Muscle of back (tissue), 13 donors: ENCODE measurements at places on chromosomes 13 and 19.

- DNase-seq: no peak
Measured at GRCh38 chr13:78065141-78065540, 146.5 kb upstream of the EDNRB start.

GRCh38 chr19:16920816-16921529 is 32.2 kb downstream of the F2RL3 start:
- no peak for DNase-seq

GRCh38 chr13:50635504-50635903 is 208.0 kb downstream of the DLEU7 start:
- peak; percentile 63 for DNase-seq

DNA sequence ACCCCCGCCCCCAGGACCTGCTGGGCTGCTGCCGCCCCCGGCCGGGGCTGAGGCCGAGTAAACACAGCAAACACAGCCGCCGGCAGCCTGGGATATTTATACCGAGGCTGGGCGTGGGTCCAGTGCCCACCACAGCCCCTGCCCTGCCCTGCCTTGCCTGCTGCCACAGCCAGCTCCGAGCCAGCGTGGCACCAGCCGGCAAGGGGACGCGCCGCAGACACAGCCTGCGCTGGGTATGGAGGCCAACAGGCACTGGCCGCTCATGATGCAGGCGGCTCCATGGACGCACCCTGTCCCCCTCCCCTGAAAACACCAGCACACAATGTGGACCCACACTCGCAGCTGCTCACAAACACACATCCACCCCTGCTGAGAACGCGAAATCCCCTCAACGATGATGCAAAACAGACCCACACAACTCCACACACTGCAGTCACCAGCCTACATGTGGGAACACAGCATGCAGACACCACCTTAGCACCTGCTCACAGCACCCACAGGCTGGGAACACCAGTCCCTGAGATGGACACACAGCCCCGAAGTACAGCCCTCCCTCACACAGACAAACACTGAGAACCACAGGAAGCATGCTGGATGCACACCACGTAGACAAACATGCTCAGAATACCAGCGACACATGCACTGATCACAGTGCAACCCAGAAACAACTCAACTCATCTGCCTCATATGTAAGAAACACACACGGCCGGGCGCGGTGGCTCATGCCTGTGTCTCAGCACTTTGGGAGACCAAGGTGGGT is 16.2 kb downstream of the CCDC97 start:
- DNase-seq: no peak

DNA sequence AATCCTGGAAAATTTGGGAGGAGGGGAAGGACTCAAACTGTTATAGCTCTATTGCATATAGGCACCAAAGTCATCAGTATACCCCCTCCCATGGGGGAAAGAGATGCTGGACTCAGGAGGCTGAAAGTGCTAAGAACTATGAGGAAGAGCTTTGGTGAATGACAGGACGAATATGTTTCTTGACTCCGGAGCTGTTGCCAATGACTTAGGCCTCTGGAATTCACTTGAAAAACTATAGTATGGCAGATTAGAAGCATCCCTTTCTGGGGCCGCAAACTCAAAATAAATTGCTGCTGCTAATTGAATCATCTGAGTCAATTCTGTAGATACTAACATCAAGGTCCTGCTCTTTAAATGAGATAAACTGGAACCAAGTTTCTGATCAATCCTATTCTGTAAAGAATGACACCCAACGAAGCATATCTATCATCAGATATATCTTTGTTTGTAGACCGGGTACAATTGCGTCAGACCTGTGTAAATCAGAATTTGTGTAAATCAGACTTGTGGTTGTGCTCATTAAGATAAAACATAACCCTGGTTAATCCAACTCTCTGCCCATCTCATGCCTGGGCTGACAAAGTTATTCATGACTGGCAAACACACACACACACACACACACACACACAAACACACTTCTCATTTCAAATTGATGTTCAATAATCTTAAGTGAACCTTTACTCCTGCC is 1793.8 kb upstream of the PCDH20 start:
- no peak for DNase-seq

- DNase-seq: no peak
Measured at GRCh38 chr19:39483141-39483540, 2.5 kb downstream of the TIMM50 start.

GRCh38 chr19:18778826-18779495 is 12.1 kb downstream of the COMP start:
- DNase-seq: no peak

- no peak for DNase-seq
Measured at GRCh38 chr13:23391752-23392151, 41.8 kb downstream of the SACS start.

DNA sequence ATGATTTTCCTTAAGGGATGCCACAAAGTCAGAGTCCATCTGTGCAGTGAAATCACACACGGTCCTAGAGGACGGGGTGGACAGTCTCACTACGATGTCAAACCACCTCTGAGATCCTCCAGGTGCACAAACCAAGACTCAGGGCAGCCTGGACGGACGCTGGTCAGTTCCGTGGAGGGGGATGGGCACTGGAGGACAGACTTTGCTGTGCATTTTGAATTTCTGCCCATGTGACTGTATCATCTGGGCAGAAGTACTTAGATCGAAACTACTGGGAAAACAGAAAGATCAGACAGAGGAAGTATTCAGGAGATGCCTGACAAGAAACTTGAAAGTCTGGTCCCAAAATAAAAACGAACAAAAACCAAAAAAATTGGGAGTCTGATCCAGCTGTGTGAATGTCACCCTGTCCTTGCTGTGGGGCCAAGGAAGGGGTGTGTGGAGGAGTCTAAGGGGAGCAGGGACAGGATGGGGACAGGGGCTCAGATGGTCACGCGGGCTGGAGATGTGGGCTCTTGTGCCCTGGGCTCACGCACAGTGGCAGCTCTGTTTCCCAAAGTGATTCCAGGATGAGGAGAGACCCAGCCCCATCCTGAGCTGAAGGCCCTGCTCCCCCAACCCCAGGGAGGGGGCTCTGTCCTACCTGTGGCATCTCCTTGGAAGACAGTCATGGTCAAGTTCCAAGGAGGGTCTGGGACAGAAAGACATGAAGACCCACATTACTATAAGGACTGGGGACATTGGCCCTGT is 1.5 kb downstream of the SIGLEC8 start:
- DNase-seq: no peak

GRCh38 chr13:44637581-44637980 is 61.5 kb upstream of the TSC22D1 start:
- no peak for DNase-seq

GRCh38 chr19:40630571-40631160 is 29.5 kb downstream of the LTBP4 start:
- DNase-seq: no peak

DNA sequence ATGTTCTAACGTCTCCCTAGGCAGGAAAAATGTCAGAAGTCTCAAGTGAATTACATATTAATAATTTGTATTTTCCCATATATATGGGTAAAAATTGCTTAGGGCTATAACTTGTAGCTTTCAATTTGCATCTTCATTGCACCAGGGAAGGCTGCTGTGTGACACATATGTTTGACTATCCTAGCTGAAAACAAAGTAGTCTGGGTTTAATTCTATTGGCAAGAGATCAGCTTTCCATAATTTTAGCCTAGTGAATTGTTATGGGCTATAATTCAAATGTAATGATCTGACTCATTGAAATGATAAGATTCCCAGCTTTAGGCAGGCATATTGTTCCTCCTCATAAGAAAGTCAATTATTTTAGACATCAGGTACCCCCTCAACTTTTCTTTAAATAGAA is 553.1 kb downstream of the DCT start:
- peak; percentile 9 for DNase-seq

DNA sequence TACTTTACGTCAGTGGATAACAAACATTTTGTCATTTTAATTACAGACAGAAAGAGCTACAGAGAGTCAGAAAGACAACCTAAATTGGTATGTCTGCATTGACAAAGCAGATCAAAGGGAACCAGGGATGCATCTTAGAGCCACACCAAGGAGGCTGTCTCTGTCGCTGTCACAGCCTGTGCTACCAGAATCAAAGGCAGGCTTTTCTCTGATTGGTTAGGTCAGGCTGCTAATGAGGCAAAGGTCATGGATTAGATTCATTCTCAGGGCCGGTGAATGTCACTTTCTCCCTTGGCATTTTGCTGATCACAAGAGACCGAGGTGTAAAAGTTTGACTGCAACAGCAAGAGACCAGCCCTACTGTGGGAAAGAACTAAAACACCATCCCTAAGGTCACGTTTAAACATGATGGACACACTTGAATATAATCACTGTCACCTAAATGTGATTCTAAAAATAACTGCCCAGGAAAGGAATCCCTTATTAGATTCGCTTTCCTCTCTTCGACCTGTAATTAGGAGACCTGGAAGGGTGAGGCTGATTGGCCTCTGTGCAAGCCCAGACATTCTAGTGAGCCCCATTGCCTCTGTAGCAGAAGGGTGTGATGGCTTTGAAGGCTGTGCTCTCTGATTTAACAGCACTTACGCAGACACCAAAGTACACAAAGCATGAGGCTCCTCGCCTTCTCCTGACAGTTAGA is 314.4 kb upstream of the NBEA start:
- DNase-seq: no peak

DNA sequence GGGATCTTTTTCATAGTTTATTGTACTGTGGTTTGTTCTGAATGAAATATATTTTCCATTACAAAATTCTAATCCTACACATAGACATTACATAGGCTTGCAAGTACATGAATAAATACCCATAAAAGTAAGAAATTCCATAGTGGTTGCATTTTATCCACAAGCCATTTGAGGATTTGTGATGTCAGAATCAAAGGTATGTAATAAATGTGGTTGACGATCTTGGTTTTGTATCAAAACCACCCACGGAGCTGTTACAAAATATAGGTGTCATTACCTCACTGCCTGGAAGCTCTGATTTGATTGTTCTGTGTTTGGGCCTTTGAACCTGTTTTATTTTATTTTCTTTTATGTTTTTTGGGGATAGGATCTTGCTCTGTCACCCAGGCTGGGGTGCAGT is 125.1 kb downstream of the NALCN start:
- DNase-seq: peak; percentile 24

DNA sequence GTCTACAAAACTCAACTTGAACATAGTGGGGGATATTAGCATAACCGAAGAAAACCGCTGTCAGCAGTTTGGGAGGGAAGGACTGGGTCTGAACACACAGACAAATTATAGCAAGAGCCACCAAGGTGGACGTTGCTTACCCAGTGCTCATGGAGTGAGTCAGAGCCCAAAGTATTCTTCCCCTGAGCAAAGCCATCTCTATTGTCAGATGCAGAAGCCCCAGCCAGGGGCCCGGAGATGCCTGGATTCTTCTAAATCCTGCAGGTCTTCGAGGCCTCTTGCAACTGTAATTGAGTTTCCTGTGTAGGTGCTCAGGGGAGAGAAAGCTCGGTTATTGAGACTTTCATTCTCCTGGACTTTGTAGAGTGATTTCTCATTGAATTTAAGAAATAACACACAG is 384.5 kb downstream of the IRS2 start:
- no peak for DNase-seq

DNA sequence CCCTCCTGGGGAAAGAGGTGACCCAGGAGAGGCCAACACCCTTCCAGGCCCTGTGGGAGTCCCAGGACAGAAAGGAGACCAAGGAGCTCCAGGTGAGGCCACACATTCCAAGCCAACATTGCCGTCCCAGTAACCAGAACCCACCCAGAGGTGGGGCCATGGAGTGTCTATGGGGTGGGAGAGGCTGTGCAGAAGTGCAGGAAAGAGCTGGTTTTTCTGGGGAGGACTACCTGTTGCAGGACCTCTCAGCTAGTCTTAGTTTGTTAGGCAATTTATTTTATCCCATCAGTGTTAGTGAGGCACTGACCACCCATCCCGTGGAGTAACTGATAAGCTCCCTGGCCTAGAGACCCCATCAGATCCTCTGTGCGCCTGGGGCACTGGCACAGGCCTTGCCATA is 66.1 kb downstream of the RAB20 start:
- DNase-seq: no peak

DNA sequence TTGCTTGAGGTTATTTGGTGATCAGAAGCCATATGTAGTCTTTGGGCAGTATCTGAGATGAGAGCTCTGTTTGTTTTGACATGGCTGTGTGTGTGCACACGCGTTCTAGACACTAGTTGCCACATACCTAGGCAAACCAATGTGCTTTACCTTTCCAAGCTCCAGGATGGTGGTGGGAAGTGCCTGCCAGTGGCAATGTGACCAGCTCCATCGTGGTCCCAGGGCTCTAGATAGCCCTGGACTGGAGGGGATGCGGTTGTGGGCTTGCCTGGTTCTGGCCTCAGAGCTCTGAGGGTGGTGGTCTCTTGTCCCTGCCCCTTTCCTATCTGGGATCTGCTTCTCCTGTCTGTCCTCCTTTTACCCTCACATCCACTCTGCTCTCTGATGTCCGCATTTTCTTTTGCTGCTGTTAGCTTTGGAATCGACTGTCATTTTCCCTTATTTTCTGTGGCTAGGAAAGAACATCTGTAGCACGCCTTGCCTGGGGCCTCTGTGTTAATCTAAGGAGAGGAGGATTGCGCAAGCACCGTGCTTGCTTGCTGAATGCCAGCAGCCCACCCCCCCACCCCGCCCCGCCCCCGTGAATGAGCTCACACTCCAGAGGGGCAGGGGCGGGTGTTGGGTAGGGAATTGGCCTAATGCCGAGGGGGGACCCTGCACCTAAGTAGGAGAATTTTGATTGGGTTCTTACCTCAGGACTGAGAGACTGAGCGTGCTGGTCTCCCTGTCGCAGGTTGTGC is 89.5 kb downstream of the ARHGEF7 start:
- peak; percentile 83 for DNase-seq

GRCh38 chr13:111948281-111948680 is 118.7 kb upstream of the SOX1 start:
- no peak for DNase-seq

DNA sequence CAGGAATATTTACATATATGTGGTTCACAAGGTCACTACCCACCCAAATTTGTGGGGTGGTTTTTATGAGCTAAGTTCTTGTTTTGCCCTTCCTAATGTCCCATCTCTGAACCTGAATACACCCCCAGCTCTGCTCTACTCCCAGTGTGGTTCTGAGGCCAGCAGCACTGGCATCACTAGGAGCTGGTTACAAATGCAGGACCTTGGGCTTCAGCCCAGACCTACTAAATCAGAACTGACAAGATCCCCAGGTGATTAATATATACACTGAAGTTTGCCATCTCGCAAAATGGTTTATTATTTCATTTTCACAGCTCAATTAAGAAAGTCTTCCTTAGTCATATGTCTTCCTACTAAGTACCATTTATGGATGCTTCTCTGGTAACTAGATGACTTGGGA is 67.9 kb downstream of the FOXO1 start:
- no peak for DNase-seq

DNA sequence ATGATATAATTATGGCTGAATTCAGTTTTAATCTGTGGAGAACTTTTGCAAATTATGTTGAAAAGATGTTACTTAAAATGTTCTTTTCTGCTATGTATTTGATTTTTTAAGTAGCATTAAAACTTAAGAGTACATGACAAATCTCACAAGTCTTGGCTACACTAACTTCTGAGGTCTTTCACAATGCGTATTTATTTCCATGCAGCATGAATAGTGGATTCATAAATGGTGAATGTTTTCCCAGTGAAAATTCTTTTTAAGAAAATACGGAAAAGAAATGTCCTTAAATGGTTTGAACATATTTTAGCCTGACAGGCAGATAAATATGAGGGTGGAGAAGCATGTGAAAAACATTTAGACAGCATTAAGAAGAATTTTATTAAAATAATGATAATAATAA is 30.2 kb downstream of the GARRE1 start:
- no peak for DNase-seq

- no peak for DNase-seq
Measured at GRCh38 chr13:55576389-55576788, 1564.3 kb upstream of the PRR20A start.

- no peak for DNase-seq
Measured at GRCh38 chr13:75251188-75251587, 230.8 kb downstream of the TBC1D4 start.
